CD4-positive, alpha-beta T cell (primary cell): ENCODE measurements at places on chromosomes 2 and 18. TPM values are rescaled to one million over a fixed set of nuclear protein-coding genes. Genes with fewer than 3 reads are reported as not detected.
A peak's percentile ranks its signal among the peaks of the same experiment; 100 is the strongest.

The LYPD6 gene
- not detected for total RNA-seq

The STON1 gene
- 1.3 TPM for total RNA-seq

The SCN2A gene
- total RNA-seq = not detected

The SPR gene
- total RNA-seq = not detected

The TMEM169 gene
- 0.53 TPM for total RNA-seq

DNA sequence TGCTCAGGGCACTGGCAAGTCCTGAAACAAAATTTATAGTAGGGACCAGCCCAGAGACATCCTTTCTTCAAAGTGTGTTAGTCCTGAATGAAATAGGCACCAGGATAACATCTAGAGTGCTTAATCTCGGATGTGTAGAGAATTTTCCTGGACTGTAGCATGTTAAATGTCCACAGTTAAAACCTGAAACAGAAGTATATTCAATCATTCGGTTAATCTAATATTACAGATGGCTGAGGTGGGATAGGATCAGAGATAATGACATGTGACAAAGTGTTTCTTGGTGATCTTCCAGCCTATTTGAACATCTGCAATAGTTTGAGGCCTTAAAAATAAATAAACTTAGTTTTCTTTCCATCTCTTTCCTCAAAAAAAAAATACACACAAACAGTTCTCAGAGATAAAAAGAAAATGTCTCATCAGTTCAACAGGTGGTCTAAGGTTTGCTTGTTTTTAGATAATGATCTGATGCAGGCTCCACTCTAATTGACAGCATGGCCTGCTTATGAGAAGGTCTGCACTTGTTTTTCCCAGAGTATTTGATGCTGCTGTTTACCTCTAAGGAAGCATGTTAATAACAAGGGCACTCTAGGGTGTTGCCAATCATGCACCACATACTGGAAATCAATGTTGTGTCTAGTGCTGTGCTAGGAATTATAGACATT is 25.9 kb downstream of the CNTNAP5 start:
- H3K27me3 ChIP-seq = no peaks in the 10 kb centered on the region
- no peak overlapping the region for H3K27ac ChIP-seq
- no peak overlapping the region for H3K4me3 ChIP-seq
- no peaks in the 10 kb centered on the region for H3K36me3 ChIP-seq

DNA sequence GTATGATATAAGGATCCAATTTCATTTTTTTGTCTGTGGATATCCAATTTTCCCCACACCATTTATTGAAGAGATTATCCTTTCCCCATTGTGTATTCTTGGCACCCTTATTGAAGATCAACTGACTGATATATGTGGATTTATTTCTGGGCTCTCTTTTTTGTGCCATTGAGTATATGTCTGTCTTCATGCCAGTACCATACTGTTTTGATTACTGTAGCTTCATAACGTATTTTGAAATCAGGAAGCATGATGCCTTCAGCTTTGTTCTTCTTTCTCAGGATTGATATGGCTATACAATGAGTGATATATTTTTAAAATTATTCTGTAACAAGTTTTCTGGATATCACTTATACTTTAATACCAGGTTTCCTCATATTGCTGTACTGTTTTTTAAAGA is 58.1 kb upstream of the DLX2 start:
- H3K27ac ChIP-seq = no peak overlapping the region
- H3K4me3 ChIP-seq = no peak overlapping the region
- no peaks in the 10 kb centered on the region for H3K36me3 ChIP-seq
- no peaks in the 10 kb centered on the region for H3K4me1 ChIP-seq
- H3K27me3 ChIP-seq = peaks cover 6% of the 10 kb centered on the region

- peak; percentile 41 for DNase-seq
- H3K4me3 ChIP-seq = no peak overlapping the region
- no peaks in the 10 kb centered on the region for H3K36me3 ChIP-seq
- no peaks in the 10 kb centered on the region for H3K4me1 ChIP-seq
- peaks cover 23% of the 10 kb centered on the region for H3K27me3 ChIP-seq
These were observed 18.5 kb upstream of the CCDC93 start for GRCh38 chr2:118032169-118033013.

DNA sequence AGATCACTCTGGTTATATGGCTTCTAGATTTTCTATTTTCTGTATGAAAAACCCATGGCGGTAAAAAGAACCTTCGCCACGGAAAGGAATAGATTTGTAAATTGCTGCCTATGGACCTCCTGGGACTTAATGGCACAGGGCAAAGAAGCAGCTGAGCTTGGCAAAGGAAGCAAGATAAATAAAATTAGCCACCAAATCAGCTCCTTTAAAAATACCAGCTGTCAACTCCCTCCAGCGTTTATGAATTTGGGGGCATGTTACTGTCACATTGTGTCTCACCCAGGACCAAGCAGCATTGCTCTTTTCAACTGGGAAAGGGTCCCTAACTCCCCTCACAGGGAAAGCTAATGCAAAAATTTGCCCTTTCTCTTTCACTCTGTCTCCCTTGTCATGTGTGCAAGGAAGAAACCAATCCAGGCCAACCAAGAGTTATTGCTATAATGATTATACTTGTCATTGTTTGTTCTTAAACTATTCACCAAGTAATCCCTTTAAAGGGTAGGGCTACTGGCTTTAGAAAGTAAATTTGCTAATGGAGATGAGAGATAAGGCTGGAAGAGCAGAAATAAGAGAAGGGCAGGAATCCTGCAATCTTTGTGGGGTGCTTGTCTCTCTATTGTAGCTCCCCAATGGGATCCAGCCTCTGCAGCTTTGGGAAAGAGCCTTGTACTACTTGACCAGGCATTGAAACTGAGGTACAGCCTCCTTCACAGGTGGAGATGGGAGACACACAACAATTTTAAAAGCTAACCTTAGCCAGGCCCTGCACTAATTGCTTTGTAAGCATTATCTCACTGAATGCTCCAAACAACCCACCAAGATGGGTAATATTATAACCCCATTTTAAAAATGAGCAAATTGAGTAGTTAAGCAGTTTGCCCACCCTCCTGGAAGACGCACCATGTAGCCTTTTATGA is 119.1 kb upstream of the KLF7 start:
- DNase-seq = no peak
- H3K36me3 ChIP-seq = no peaks in the 10 kb centered on the region
- no peaks in the 10 kb centered on the region for H3K27me3 ChIP-seq
- H3K4me1 ChIP-seq = peaks cover 3% of the 10 kb centered on the region

DNA sequence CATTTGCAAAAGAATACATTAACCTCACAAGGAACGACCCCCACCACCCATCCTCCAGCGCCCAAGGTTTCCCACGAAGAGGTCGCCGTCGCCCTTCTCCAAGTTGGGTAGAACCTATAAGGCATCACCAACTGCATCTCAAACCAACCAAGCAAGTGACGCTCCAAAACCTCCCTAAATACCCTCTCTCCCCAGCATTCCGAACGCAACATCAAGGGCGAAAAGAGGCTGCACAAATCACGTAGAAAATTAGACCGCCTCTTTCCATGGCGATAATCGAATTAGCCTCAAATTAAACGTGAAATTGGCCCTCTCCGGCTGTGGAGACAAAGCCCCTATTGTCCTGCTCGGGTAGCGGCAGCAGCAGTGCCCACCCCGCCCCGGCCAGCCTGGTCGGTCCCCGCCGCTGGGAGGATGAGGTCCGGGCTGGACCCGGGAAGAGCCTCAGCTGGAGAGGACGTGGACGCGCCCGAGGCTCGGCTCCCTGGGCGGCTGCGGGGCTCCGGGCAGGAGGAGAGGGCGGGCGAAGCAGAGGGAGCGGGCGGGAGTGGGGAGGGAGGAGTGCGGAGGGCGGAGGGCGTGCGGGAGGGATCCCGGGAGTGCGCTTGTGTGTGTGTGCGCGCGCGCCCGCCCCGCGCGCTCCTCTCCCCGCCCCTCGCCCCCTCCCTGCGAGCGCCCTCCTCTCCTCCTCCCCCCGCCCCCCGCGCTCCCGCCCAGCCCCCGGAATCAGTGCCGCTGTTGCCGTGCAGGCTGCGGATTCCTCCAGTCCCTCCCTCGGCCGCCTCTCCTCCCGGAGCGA is at the start of gene SPTBN1:
TSS of gene SPTBN1 (plus strand) at position 765 of the 799 bp plus-strand sequence. CDS start 70,092 bp downstream, outside the sequence.
- H3K27ac ChIP-seq = no peak within 1 kb of the TSS
- peak within 1 kb of the TSS; percentile 28 for H3K4me3 ChIP-seq
- peaks cover 59% of the 10 kb centered on the region for H3K27me3 ChIP-seq
- DNase-seq = no peak

DNA sequence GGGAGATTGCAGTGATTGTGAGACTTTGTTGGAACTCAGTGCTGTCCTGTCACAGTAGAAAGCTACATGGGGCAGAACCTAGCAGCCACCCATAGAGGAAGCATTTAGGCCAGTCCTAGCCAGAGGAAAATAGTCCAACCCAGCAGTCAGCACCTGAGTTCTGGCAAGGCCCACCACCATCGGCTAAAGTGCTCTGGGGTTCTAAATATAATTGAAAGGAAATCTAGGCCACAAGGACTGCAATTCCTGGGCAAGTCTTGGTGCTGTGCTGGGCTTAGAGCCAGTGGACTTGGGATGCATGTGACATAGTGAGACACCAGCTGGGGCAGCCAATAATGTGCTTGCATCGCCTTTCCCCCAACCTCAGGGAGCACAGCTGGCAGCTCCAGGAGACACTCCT is 28.9 kb upstream of the ACTR2 start:
- H3K4me1 ChIP-seq = no peaks in the 10 kb centered on the region
- no peak overlapping the region for H3K27ac ChIP-seq
- no peak for DNase-seq
- no peaks in the 10 kb centered on the region for H3K36me3 ChIP-seq

- H3K27ac ChIP-seq = no peak overlapping the region
- no peaks in the 10 kb centered on the region for H3K27me3 ChIP-seq
- peaks cover 7% of the 10 kb centered on the region for H3K4me1 ChIP-seq
- DNase-seq = no peak
- H3K4me3 ChIP-seq = no peak overlapping the region
These were observed 12.9 kb downstream of the BCL2L11 start for GRCh38 chr2:111133603-111134002.

- no peak for DNase-seq
- H3K4me3 ChIP-seq = no peak overlapping the region
- no peak overlapping the region for H3K27ac ChIP-seq
- no peaks in the 10 kb centered on the region for H3K4me1 ChIP-seq
- no peaks in the 10 kb centered on the region for H3K27me3 ChIP-seq
- no peaks in the 10 kb centered on the region for H3K36me3 ChIP-seq
These were observed 30.4 kb upstream of the RAB6D start for GRCh38 chr2:131394147-131394931.

GRCh38 chr2:120261387-120262006 is 8.8 kb downstream of the RALB start:
- no peaks in the 10 kb centered on the region for H3K36me3 ChIP-seq
- no peak overlapping the region for H3K27ac ChIP-seq
- no peaks in the 10 kb centered on the region for H3K27me3 ChIP-seq
- H3K4me3 ChIP-seq = no peak overlapping the region

DNA sequence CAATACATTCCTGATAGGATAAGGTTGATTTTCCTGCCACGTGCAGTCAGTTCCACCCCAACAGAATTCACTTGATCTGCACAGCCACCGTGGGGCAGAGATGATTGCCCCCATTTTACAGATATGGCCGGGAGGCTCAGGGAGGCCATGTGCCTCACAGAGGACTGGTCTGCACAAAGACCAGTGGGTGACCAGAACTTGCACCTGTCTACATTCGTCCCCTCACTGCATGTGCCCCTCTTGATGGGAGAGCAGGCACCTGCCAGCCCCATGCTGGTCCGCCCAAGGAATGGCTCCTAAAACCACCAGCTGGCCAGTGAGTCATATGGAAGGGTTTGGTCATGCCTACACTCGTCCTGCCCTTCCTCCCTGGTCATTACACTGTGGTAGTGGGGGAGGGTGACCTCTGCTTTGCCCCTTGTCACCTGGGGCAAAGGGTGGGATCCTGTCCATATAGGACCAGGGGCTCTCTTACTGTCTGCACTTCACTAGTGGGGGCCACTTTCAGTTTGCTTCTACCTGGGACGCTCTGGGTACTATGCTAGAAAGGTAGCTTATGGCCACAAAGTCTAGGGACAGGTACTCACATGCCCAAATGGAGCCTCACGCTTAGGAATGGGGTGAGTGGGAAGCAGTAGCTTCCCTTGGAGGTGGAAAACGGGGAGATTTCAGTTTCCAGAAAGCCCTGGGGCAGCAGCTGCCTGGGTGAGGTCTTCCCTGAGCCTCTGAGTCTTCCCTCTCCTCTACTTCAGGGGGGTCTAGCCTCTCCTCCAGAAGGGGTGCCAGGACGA is 14.7 kb downstream of the RRM2 start:
- H3K4me3 ChIP-seq = no peak overlapping the region
- H3K27ac ChIP-seq = no peak overlapping the region
- no peaks in the 10 kb centered on the region for H3K36me3 ChIP-seq
- DNase-seq = no peak
- H3K27me3 ChIP-seq = no peaks in the 10 kb centered on the region

GRCh38 chr2:218035463-218036100 is 32.8 kb upstream of the TNS1 start:
- no peak overlapping the region for H3K27ac ChIP-seq
- peaks cover 13% of the 10 kb centered on the region for H3K27me3 ChIP-seq
- peak overlapping the region; percentile 46 for H3K4me3 ChIP-seq
- peaks cover 19% of the 10 kb centered on the region for H3K4me1 ChIP-seq
- H3K36me3 ChIP-seq = no peaks in the 10 kb centered on the region

GRCh38 chr2:69686813-69687212 is 43.3 kb upstream of the AAK1 start:
- H3K36me3 ChIP-seq = no peaks in the 10 kb centered on the region
- H3K4me3 ChIP-seq = no peak overlapping the region
- H3K27ac ChIP-seq = no peak overlapping the region
- no peaks in the 10 kb centered on the region for H3K27me3 ChIP-seq
- peaks cover 38% of the 10 kb centered on the region for H3K4me1 ChIP-seq
- DNase-seq = no peak

DNA sequence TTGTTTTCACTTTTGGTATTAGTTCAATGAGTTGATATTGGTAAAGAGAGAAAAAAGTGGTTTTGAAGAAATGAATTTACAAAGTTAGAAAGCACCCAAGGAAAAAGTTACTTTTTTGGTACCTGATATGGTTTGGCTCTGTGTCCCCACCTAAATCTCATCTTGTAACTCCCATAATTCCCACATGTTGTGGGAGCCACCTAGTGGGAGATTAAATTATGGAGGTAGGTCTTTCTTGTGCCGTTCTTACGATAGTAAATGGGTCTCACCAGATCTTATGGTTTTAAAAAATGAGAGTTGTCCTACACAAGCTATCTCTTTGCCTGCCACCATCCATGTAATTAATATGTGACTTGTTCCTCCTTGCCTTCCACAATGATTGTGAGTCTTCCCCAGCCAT is 965.6 kb upstream of the NRXN1 start:
- H3K27me3 ChIP-seq = no peaks in the 10 kb centered on the region
- H3K27ac ChIP-seq = no peak overlapping the region
- DNase-seq = no peak
- no peaks in the 10 kb centered on the region for H3K36me3 ChIP-seq
- H3K4me1 ChIP-seq = no peaks in the 10 kb centered on the region
